C1 segment of cervical spinal cord (tissue), 14 donors: ENCODE measurements at places on chromosomes 5 and 9.

DNA sequence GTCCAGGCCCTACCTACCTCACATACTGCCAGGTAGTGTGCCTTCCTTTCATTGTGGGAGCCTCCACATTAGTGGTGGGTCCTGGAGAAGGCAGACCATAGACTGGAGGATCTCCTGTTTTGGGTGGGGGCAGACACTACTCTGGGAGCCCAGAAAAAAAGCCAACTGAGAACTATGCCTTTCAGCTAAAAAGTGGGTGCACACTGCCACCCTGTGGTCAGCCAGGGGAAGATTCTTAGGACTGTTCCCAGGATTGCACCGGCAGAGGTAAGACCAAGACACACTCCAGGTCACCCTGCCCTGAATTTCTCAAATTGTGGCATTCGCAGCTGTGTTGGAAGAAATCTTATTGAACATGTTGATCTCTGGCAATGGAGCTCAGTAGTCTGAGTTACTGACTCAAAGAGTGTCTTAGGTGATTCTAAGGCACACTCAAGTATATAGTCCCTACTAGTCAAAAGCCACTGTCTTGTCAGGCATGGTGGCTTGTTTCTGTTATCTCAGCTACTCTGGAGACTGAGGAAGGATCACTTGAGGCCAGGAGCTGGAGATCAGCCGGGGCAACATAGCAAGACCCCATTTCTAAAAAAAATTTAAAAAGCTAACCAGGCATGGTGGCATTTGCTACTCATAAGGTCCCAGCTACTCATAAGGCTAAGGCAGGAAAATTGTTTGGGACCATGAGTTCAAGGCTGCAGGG is 3.6 kb downstream of the SIGMAR1 start:
- DNase-seq, result no peak

GRCh38 chr9:85727500-85727899 is 14.3 kb downstream of the AGTPBP1 start:
- no peak for DNase-seq

- DNase-seq, result no peak
These were observed 54.3 kb downstream of the MTX3 start for GRCh38 chr5:79936646-79937216.

DNA sequence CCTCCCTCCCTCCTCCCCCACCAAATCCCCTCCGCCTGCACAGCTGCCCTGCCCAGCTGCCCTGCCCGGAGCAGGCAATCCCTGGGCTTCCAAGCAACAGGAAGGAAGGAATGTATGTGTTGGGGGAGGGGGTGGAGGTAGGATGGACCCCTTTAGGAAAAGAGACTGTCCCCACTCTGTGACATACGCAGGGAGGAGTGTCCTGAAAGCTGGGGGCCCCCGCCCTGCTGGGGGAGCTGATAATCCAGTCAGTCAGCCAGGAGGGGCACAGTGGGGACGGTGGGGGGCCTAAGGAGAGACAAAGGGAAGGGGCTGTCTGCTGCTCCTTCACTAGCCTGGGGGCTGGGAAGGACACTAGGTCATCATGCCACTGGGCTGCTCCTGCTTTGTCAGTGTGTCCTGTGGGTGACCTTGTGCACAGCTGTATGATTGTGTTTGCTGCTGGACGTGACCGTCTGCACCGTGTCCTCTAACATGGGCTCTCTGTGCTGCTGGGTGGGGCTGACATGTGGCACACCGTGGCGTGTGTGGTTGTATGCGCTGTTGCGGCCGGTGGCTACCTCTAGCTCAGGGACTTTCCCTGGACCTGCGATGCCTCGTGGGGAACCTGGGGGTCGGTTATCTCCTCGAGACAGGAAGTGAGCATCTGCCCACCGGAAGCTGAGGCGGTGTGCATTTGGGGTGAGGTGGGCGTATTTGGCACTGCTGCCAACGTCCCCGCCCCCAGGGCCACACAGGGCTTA is 3.0 kb downstream of the N4BP3 start:
- no peak for DNase-seq

DNA sequence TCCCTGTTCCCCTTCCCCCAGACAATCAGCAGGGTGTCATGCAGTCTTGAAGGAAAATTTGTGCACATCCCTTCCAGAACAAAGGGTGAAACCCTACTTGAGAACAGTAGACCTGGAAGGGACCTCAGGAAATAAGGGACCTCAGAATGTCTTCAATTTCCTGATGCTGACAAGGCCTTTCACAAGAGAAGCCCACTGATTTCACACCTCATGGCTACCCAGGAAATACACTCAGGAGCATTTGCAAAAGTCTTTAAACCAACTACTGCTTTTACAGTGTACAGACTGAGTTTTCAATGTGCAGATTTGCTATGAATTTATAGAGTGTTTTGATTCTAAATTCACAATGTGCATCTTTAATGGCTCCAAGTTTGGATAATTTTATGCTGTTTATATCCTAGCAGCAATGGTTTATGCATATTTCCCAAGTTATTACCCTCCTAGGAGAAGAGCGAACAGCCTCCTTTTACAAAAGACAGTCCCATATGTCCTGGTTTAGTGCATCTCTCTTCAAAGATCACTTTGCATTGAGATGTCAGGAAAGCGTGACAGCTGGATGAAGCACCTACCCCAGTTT is 74.8 kb downstream of the GALNT10 start:
- DNase-seq, result no peak

- no peak for DNase-seq
These were observed 115.4 kb downstream of the EGFLAM start for GRCh38 chr5:38373743-38374142.

- no peak for DNase-seq
These were observed 167.4 kb downstream of the GAPVD1 start for GRCh38 chr9:125428902-125429467.

GRCh38 chr9:84759300-84759750 is 89.8 kb downstream of the NTRK2 start:
- DNase-seq, result no peak

GRCh38 chr9:126363847-126364671 is 37.4 kb downstream of the MVB12B start:
- DNase-seq, result no peak

DNA sequence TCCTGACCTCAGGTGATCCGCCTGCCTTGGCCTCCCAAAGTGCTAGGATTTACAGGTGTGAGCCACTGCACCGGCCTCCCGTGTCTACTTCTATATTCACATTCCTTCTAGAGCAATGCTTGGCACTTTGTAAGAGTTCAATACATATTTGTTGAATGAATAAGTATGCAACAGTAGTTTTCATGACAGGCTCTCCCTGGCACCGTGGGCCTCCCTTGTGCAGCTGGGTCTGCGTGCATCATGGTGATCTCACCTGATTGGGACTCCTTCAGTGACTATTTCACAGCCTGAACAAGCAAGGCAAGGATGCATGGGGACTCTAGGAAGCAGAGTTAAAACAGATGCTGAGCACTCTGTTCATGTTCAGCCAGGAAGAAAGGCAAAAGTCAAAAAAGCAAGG is 6.8 kb upstream of the ZBTB34 start:
- no peak for DNase-seq

DNA sequence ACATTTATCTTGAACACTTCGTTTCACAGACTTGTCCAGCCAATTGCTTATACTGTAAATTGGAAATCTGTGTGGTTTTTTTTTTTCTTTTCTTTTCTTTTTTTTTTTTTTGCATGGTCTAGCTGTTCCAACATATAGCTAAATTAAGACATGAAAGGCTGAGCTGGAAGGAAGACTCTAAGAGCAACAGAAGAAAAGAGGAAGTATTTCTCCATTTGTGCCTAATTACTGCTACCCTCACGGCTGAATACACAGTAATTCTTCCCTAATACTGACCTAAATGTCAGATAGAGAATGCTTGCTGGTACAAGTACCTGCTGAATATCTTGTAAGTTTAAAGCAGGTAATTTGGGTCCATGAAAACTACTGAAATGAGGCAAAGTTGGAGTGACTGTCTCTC is 11.0 kb upstream of the HAPLN1 start:
- no peak for DNase-seq

DNA sequence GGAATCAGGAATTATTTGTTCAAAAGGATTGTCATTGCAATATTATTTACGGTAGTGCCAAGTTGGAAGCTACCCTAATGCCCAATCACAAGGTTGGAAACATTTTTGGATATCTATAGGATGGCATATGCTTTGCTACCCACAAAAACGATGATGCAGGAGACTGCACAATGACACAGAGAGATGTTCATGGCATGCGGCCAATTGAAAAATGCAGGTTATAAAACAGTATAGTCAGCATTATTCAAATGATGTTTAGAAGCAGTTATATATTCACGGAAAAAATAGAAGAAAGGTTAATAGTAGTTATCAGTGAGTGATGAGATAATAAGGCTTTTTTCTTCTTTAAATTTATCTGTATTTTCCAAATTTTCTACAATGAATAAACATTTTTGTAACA is 5.9 kb upstream of the ACSL6 start:
- no peak for DNase-seq

DNA sequence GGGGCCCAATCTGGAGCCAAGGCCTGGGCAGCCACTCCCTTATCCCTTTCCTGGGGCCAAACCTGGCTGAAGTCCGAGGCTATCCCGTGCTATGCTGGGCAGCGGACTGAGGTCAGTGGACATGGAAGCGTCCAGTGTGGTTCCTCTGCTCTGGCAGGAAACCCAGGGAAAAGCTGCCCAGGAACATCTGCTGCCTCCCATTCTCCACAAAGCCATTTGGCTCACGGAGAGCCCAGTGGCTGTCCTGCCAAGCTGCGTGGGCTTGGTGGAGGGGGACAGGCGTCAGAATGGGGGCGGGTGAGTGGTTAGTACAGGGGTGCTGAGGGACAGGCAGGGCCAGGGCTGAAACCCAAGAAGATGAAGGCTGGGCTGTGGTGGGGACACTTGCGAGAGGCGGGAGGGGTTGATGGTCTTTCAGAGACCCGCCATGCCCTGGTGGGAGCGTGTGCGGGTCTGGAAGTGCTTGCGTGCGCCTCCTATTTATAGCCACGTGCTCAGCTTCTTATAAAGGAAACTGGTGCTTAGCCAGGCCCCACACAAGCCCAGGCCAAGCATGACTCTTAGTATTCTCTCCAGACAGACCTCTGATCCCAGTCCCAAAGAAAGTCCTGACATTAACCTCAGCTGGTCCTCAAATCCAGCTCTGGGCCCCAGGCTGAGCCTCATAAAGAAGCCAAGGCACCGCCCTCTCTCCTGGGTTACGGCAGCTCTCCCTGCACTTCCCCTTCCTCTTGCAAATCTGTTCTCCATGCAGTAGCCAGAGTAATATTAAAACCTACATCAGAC is 9.4 kb upstream of the SLC6A7 start:
- peak; percentile 71 for DNase-seq

GRCh38 chr9:135919318-135919890 is 12.1 kb upstream of the CAMSAP1 start:
- no peak for DNase-seq

DNA sequence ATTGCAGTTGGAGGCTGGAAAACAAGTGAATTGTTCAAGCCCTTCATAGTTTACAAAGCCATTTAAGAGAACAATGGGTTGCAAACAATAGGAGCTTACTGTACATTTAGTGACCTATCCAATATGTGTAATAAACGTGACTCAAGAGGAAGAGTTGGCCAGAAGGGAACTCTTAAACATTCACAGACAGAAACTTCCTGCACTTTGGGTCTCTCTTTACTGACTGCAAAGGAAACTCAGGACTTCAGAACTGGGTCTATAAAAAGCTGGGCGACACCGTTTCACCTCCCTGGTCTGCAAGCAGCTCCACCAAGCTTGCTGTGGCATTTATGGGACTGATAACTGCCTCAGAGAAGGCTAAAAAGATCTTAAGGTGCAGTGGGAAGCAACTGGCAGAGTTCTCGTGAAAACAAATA is 48.7 kb upstream of the SPATA31D4 start:
- DNase-seq, result no peak

- no peak for DNase-seq
These were observed 497.2 kb downstream of the MAT2B start for GRCh38 chr5:164002628-164003027.

GRCh38 chr9:16120231-16120641 is 567.4 kb downstream of the CCDC171 start:
- DNase-seq, result no peak

- no peak for DNase-seq
These were observed 79.4 kb downstream of the AUH start for GRCh38 chr9:91282292-91282691.

DNA sequence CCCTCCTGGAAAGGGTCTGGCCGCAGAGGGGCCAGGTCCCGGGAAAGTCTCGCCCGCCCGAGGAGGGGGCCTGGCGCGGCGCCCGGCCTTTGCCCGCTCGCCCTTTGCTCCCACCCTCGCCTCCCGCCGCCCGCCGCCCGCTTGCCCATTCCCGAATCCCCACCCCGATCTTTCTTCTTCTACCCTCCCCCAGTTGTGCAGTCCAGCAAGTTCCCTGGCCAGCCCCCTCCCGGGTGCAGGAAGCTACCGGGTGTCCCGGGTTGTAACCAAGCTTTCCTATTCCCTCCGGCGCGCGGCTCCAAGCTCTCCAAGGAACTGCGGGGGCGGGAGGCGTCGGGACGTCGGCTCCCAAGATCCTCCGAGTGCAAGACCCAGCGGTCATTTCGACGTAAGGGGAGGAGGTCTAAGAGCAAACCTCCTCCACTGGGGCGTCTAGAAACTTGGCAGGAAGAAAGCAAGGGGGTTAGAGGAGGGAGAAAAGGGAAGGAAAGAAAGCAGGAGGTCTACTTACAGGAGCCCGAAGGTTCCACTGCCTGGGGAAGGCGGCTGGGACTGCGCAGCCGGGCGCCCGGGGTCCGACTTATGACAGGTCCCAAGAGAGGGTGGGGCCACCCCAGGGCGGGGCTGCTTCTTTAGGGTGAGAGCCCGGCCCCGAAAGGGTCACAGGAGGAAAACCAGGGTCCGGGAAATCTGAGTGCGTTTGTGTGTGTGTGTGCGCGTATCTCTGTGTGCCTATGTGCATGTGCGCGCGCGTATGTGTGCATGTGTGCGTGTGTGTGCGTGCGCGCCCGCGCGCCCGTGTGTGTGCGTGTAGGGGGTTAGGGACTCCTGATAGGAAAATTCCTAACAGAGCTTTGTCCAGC is at the start of gene PTGR1:
Gene PTGR1, minus strand, starts transcription at position 556 of the 863 bp plus-strand sequence. CDS start 2,225 bp downstream, outside the sequence.
- peak; percentile 32 for DNase-seq

GRCh38 chr5:125202353-125202752 is 455.9 kb upstream of the ZNF608 start:
- DNase-seq, result no peak

DNA sequence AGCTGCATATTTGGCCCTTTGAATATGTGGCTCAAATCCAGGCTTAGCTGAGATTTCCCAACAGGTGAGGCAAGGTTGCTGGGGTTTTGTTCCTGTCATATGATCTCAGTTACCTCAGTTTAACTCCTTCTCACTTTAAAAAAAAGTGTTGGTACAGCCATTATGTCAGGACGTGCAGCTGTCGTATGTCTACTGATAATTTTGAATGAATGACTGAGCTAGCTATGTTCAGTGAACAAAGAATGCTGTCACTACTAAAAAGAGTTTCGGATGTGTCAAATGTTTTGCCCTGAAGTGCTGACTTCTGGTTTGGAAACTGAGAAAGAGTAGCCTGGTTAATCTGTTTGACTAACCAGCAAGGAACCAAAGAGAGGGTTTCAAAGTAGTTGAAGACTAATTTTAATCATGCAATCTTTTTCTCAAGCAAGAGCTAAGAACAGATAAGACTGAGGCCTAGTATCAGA is 106.3 kb upstream of the NR3C1 start:
- no peak for DNase-seq

GRCh38 chr5:52051759-52052158 is 668.5 kb downstream of the ISL1 start:
- no peak for DNase-seq
